Stimulated activated CD4-positive, alpha-beta T cell treated with anti-CD3 and anti-CD28 coated beads, Interleukin-1b, Interleukin-23, amount 100 ng/mL, for 24 hours (primary cell): ENCODE measurements at places on chromosomes 5 and 9.

- DNase-seq: no peak
Observed at GRCh38 chr9:78821126-78821822, 524.3 kb downstream of the PSAT1 start.

DNA sequence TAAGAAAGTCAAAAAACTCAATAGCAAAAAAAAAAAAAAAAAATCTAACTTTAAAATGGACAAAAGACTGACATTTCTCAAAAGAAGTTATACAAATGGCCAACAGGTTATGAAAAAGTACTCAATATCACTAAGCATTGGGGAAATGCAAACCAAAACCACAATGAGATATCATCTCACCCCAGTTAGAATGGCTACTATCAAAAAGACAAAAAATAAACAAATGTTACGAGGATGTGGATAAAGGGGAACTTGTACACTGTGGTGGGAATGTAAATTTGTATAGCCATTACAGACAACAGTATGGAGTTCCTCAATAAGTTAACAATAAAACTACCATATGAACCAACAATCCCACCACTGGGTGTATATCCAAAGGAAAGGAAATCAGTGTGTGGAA lies 37.2 kb downstream of the ENC1 start:
- no peak for DNase-seq

GRCh38 chr5:139600336-139600949 lies 39.3 kb downstream of the UBE2D2 start:
- no peak for DNase-seq

DNA sequence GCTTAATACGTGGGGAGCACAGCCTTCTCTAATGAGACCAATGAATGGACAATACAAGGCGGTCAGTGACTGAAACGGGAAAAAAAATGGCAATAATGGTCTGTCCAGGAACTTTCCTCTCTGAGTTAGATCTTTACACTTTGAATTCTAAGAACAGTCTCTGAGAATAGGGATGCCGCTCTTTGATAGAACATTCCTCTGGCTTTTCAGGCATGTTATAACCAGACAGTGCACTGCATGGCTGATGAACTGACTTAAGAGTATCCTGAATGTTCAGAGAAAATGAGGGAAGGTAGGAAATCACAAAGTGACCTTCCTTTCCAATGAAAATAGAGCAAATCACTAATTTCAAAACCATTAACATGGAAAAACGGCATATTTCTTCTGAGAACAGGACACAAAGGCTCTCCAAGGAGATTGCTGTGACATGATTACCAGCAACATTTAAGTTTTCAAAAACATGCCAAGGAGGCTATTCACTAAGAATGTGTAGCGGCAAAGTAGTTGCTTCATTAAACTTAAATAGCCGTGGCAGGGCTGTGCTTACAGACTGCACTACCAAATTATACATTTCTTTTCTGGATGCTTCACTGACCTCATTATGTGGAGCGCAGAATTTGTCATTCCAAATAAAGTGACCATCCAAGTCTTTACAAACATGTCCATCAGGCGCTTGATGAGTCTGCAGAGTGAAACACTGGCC lies 105.9 kb downstream of the MARCHF3 start:
- no peak for DNase-seq

- no peak for DNase-seq
Observed at GRCh38 chr5:109455598-109456096, 45.9 kb upstream of the PJA2 start.

DNA sequence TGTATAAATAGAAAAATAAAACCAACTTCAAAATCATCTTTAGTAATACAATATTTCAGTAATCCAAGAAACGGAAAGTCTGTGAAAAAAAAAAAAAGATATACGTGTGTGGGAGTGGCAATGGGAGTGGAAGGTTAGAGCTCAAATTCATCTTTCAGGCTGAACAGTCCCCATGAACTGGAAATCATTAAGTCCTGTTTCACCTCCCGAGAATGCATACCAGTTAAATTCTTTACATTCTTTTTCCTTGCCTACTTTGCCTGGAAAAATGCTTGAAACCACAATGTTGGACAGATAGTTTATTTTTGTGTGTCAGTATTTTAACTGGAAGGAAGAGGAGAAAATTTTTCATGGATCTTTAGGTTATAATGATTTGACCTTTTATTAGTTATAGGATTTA lies 166.8 kb downstream of the MUSK start:
- DNase-seq: no peak

DNA sequence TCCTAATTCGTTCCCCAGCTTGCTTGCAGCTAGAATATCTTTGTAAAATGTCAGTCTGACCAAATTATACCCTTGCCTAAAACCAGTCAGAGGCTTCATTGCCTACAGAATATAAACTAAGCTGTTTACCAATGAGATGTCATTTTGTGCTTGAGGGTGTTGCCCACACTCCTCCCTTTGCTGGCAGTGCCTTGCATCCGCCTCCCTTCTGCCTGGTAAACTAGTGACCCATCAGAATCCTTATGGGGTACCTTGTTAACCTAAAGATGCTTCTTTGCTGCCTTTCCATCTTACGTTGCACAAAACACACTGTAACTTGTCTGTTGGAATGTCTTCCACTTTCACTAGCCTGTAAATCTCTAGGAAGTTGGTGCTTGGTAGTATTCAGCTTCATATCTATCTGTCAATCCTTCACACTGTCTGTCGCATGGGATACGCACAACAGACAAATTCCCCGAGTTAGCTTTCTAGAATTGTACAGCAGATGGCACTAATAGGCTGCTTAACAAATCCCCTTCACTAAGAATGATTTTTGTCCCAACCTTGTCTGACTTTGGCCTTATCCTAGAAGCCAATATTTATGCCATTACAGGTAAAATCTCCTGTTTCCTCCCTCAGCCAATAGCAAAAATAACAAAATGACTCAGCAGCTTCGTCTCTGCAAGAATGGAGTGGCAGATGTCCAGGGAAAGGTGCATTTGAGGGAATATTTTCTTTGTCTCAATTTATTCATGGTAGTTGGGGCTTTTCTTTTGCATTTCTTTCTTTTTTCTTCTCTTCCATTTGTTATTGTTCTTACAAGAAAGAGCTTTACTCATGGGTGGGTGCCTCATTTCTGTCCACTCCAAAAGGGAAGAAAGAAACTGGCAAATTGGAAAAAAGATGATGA lies 3.0 kb downstream of the NUDT2 start:
- DNase-seq: no peak

- DNase-seq: no peak
Observed at GRCh38 chr9:120869726-120870125, 7.3 kb downstream of the PHF19 start.

GRCh38 chr5:56517011-56517416 lies 283.9 kb upstream of the ANKRD55 start:
- no peak for DNase-seq

GRCh38 chr5:369151-369868 lies 47.8 kb downstream of the AHRR start:
- no peak for DNase-seq

DNA sequence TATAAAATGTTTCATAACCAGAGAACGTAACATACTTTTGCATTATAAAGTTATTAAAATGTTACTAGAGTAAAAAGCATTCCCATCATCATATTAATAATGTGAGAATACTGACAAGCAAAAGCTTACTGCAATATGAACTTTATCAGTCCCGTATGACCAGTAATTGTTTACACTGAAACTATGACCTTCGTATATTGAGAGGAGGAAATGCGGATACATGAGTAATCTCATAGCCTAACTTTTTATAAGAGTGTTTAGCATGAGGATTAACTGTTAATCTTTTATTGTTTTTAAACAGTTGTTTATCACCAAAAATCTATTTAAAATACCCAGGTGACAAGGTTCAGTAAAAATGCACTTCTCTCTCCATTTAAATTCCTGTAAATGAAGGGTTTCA lies 272.4 kb downstream of the SLF1 start:
- no peak for DNase-seq

DNA sequence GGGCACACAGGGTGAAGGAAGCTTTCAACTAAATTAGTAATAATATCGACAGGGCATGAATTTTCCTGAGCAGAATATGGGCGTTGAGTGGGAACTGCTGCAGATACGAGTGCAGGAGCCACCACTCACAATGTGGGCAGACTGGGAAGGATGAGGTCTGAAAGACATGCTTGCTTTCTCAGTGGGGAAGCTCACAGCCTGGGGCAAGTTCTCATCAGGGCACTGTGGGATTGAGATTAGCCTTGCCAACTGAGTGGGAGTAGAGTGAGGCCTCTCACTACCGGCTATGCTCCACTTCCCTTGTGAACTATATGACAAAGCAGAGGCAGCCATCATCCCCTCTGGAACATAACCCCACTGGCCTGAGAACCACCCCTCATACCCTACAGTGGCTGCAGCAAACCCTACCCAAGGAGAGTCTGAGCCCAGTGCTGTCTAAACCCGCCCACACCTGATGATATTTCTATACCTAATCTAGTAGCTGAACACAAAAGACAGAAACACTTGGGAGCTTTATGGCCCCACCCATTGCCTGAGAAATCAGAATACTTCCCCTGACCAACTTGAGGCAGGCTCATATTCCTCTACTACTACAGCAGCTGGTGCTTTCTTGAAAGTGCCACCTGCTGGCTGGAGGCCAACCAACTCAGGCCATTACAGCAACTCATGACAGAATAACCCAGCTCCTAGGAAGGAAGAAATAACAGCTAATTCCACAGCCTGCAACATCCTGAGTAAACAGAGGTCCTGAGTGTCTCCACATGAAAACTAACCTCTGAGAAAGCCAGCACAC lies 173.7 kb upstream of the SPEF2 start:
- DNase-seq: no peak

GRCh38 chr5:159441441-159441840 lies 111.2 kb upstream of the IL12B start:
- DNase-seq: no peak

DNA sequence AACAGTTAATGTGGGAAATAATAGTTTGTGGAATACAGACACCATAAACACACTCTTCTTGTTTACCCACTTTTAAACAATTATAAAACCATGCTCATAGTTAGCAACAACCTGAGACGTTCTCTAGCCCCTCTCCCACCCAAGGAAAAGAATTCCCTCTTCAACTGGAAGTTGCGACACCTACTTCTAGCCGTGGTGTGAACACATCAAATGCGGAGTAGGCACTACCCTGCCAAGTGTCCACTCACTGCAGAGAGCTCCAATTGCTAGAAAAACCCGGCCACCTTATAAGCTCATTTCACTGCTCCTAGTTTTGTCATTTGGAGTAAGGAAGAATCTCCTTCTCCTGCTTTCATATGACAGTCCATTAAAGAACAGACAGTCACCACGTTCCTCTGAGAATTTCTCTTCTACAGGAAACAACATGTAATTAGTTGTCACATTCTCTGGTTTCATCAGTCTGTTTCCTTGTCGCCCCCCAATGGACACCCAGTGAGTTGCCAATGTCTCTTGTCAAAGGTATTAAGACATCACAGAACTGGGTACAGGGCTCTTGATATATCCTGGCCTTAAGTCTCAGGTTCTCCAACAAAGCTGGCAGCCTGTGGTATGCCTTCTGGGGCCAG lies 47.3 kb downstream of the PRLR start:
- DNase-seq: peak; percentile 14
